ENCODE measurements at places on chromosomes 1 and 21. TPM values are rescaled to one million over a fixed set of nuclear protein-coding genes. Genes with fewer than 3 reads are reported as not detected.

DNA sequence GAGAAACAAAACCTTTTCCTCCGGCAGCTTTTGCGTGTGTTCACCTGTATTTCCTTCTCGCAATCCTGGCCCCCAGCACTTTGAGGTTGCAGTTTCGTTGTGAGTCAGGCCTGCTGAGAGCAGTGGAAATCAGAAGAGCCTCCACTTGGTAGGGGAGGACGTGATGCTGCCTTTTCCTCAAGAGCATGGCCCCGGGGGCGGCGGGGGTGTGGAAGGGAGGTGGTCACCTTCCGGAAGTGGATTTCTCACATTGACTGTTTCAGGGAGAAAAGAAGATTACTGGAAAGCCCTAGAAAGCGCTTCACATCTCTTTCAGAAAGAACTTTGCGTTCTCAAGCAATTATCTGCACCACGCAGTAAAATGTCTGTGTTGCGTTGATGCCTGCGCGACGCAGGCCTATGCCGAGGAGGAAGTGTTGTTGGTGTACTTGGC lies 12.2 kb upstream of the IL10 start:
- no peak for DNase-seq

GRCh38 chr1:228016181-228016510 lies 9.3 kb downstream of the WNT3A start:
- DNase-seq, result peak; percentile 10

DNA sequence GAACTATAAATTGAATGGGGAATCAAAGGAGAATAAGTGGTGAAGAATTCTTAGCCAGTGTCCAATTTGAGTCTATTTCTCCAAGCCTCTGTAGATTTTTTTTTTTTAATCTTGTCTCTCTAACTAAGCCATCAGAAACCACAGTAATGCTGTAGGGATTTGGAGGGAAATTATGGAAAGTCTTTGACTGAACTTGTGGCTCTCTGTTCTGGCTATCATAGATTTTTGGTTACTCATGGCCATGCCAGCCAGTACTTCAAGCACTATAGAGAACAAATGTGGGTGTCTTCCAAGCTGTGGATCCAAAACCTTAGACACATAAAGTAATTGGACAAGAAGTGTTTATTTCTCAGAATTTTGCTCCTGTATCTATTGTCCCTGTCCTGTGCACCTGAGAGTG lies 147.9 kb downstream of the LRRC40 start:
- DNase-seq, result no peak

DNA sequence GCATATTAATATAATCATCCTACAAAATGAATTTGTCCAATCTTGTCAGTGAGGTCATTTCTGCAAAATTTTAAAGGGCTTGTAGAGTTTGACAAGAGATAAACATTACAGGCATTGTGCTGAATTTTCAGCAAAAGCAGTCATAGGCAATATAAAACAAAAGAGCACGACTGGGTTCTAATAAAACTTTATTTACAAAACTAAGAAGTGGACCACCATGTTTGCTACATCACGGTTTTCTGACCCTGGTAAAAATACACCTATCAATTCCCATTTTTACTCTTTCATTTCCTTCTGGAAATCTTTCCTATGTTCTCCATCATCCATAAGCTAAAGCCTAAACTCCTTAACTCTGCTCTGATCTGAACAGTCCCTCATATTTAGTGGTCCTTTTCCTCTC lies 229.8 kb upstream of the SGIP1 start:
- no peak for DNase-seq

DNA sequence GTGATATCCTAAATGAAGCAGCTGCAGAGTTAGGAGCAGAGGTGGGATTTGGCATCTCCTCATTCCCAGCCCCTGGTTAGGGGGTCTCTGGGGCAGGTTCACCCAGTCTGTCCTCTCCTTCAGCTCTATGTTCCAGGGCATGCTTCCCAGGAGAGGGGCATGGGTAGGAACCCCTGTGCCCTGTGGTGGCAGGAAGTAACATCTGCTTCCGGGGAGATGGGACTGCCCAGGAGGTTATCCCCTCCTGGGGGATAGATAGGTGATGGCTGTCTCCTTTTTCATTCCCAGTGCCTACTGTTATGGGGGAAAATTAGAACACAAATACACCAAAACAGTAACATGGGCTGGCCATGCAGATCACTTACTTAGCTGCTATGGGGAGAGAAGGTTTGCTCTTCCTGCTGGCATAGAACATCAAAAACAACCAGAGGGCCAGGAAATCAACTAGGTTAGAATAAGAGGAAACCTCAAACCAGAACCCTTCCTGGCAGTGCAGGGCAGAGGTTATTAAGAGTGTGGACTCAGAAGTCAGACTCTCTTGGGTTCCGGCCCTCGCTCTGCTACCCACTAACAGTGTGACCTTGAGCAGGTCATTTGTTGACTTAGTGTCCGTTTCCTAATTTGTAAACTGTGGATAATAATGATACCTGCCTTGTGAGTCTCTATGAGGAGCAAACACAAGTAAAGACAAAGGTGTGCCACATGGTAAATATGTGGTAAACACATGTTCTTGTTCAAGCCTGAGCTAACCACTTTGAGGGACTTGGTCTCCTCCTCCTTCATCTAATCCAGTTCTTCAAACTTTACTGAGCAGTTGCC lies 157.8 kb upstream of the JUN start:
- DNase-seq, result no peak

DNA sequence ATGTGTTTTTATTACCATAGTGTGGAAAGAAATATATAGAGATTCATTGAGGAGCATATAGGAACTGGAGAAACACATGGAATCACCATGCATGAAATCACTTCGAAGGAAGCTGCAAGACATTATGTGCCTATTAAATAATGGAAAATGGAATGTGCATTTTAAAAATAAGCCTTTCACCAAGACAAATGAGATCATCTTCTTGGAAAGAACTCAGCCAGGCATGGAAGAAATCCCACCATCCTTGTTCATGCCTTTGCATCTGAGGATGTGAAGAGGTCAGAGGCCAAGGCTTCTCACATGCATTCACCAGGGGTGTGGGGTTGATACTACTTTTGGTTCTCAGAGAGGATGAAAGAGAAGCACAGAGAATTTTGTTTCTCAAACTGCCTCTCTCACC lies 50.0 kb downstream of the C1orf198 start:
- DNase-seq, result no peak

- DNase-seq, result no peak
These were observed 241.2 kb upstream of the MAP1LC3C start for GRCh38 chr1:242240077-242240476.

DNA sequence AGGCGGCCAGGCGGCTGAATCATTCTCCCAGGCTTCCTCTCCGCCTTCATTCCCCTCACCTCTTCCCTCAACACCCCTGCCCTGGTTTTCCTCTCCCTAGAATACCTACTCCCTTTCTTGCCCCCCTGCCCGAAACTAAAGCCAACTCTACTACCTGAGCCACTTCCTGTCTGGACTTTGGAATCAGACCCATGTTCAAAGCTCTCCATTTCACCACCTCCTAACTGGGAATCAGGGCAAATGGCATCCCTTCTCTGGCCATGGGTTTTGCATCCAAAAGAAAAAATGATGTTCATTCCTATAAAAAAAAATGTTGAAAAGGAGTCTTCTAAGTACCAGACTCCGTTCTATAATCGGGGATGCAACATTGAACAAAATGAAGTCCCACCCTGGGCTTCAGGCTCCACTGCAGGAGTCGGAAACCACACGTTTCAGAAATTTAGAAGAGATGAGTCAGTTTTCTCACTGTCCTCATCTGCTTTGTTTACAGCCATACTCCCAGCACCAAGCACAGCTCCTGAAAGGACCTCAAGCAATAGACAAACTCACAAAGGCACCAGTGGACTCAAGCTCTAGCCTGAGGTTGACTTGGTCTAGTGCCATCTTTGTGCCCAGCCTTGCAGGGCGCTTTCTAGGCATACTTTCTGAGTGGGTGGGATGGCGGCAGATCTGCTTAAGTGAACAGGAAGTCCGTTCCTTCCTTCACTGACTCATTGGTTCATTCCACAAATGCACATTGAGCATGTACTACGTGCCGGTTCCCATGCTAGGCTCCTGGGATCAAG lies 176.2 kb downstream of the IGSF21 start:
- no peak for DNase-seq

GRCh38 chr21:42222386-42222785 lies 3.4 kb downstream of the ABCG1 start:
- peak; percentile 63 for DNase-seq

DNA sequence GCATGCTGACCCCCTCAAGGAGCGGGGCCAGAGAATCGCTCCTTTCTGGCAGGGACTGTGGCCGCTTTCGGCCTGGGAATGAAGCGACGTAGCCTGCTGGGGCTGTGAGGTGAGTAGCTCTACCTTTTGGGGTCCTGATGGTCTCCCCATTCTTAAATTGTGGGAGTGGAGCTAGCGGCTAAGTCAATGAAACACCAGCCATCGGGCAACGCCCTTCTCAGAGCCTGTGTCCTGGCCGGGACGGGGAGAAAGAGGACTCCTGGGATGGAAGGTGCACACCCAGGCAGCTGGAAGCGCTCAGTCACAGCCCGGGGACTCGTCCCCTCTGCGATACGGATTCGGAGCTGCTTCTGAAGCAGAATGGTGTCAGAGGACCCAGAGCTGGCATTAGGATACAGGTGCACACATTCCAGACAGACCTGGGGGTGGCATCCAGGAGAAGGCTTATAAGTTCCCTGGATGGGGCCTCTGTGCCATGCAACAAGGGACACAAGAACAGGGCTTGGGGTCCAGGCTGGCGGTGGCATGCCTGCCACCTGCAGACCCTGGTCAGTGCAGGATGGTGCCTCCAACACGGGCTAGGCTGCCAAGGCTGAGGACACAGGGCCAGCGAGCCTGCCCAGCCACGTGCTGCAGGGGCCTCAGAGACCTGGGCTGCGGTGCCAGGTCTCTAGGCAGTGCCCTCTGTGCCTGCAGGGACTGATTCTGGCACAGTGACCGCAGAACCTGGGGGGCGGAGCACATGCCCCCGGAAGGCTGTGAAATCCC lies 945 bp upstream of the WNT9A start:
- DNase-seq, result peak; percentile 82

DNA sequence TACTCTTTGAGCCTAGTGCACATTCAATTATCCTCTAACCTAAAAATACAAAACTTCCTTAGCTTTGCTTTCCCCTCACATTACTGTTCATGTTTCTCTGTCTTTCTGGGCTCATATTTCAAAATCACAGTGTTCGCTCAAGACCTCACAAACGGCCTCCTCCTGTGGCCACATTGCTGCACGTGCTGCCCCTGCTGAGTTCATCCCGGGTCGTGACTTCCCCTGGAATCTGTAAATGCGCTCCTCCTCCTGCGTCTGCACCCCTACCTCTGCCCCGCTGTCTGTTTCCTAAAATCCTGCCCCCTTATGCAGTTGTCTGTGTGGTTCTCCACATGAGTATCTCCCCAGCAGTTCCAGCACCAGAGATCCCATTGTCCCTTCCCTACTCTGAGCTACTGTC lies 45.5 kb upstream of the RAVER2 start:
- DNase-seq, result no peak

DNA sequence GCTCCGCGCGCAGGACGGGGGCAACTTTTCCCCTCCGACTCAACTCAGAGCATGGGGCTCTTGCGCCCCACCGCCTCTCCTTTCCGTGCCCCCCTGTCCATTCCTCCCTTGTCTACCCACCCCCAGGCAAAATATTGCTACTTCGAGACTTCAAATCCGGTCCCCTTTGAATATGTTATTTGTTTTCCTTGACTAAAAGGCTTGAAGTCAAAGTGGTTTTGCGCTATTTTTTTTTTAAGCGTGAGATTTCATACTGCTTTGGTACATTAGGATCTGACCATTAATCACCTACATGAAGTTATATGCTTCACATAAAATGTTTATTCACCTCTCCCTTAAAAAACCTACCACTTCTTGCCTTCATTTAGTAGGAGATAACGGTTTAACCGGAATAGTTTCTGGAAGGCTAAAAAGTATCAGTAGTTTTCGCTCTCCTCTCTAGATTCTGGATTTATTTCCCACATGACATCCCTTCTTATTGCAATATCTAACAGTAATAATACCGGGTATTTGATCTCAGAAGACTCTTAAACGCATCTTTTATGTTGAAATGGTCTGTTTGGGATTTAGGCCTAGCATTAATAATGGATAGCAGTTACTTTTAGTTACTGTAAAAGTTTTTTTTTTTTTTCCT lies 1.6 kb downstream of the NFIA start:
- no peak for DNase-seq

- DNase-seq, result no peak
These were observed 35.1 kb upstream of the RGS7 start for GRCh38 chr1:241391926-241392710.

GRCh38 chr1:242534753-242535152 lies 10.3 kb upstream of the PLD5 start:
- no peak for DNase-seq

DNA sequence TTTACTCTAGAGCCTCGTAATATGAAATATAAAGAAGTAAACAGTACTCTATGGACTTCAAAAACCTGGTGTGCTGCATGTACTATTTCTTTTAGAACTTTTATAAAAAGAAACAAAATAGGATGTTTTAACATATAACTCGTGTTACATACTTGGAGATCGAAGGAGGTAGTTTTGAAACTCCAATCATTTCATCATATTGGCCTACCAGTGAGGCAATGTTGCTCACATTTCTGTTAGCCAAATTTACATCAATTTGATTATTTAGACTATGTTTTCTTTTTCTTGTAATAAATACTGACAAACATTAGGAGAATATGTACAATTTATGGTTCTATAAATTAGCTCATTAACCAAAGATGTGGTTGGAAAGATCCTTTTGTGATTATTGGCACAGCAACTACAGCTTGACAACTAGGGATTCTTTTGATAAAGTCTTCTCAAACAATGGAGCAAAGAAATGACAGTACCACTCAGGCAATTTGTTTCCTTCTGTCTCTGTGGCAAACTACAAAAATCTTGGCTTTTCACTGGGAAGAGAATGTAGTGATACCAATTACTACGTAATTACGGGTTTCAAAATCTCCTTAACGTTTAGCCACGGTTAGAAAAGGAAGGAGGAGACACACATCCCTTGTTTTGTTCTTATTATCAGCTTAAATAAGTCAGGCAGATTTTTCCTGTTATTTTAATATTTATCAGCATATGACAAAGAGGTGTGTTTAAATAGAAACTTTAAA lies 266.6 kb upstream of the SGIP1 start:
- no peak for DNase-seq

- no peak for DNase-seq
These were observed 451.2 kb upstream of the ADGRL4 start for GRCh38 chr1:79457562-79458224.

Gene ASAP3
- 51.4 TPM for total RNA-seq

Gene OR14K1
- not detected for total RNA-seq

Gene ACTL8
- total RNA-seq, result not detected

Gene PEF1
- total RNA-seq, result 62.8 TPM

All from posterior vena cava (tissue), 2 donors.